ENCODE measurements at places on chromosomes 7 and 10.

- no peak for DNase-seq
These were observed 38.4 kb upstream of the C10orf120 start for GRCh38 chr10:122738031-122738430.

DNA sequence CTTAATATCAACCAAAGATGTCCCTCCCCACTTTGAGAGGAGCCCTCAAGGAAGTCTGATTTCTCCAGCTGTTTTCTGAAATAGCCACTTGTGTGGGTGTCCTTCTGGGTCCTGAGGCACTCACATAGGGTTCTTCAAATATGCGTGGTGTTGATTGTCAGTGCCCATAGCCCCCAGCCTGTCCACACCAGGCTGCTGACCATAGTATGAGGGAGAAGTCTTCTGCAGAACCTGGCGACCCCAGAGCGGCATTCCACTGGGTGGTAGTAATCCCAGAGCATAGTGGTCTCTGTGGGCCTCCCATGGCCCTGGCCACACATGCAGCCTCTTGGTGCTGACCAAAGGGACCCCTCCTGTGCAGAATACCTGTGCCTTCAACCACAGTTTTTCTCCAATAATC is 82.7 kb upstream of the MACROH2A2 start:
- DNase-seq, result no peak

DNA sequence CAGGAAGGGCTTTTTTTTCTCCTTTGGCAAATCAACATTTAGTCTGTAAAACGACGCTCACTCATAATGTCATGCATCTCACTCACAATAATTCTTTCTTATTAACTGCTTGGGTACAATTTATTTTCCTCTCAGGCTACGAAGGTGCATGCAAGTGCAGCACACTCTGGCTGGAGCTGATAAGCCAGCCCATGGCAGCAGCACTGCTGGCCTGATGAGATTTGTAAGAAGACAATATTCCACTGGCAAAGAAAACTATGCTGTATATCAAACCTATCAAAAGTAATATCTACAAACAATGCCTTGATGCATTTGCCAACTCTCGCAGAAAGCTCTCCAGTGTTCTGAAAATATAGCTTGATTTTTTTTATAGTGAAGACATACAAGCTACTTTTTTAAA is 170.0 kb upstream of the PHF14 start:
- no peak for DNase-seq

GRCh38 chr10:69421611-69422308 is 5.0 kb upstream of the TACR2 start:
- DNase-seq, result peak; percentile 88

- no peak for DNase-seq
These were observed 146.0 kb downstream of the SND1 start for GRCh38 chr7:127798023-127798422.

- no peak for DNase-seq
These were observed 98.0 kb upstream of the MBL2 start for GRCh38 chr10:52870562-52870961.

DNA sequence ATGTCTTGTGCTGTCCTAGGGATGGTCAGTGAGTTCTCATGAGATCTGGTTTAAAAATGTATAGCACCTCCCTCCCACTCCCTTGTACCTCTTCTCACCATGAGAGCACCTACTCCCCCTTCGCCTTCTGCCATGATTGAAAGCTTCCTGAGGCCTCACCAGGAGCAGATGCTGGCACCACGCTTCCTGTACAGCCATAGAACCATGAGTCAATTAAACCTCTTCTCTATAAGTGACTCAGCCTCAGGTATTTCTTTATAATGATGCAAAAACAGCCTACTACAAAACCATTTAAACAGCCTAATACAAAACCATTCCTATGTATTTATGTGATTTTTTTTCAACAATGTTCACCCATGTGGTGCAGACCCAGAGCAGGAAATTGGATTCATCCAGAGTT is 32.0 kb downstream of the KDM7A start:
- DNase-seq, result no peak

- no peak for DNase-seq
These were observed 125.9 kb downstream of the SLIT1 start for GRCh38 chr10:97059872-97060205.

DNA sequence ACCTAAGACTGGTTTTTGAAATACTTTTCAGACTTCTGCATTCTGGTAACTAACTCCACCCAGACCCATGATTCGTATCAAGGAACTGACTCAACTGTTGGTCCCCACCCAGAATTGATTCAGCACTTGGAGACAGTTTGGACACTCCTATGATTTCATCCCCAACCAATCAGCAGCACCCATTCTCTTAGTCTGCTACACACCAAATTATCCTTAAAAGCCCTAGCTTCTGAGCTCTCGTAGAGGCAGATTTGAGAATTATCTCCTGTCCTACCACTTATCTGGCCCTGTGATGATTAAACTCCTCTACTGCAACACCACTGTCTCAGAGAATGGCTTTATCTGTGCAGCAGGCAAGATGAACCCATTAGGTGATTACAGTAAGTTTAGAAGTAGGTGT is 7.7 kb upstream of the GSTO1 start:
- no peak for DNase-seq

- DNase-seq, result no peak
These were observed 30.0 kb downstream of the SLC26A4 start for GRCh38 chr7:107690611-107691010.

GRCh38 chr7:67913604-67914003 is 917.0 kb downstream of the TYW1 start:
- DNase-seq, result no peak

GRCh38 chr7:32937344-32938174 is 19.7 kb upstream of the FKBP9 start:
- no peak for DNase-seq

- DNase-seq, result no peak
These were observed 101.5 kb downstream of the ZMIZ1 start for GRCh38 chr10:79170226-79170752.

GRCh38 chr7:50721160-50721559 is 61.5 kb downstream of the GRB10 start:
- DNase-seq, result no peak

DNA sequence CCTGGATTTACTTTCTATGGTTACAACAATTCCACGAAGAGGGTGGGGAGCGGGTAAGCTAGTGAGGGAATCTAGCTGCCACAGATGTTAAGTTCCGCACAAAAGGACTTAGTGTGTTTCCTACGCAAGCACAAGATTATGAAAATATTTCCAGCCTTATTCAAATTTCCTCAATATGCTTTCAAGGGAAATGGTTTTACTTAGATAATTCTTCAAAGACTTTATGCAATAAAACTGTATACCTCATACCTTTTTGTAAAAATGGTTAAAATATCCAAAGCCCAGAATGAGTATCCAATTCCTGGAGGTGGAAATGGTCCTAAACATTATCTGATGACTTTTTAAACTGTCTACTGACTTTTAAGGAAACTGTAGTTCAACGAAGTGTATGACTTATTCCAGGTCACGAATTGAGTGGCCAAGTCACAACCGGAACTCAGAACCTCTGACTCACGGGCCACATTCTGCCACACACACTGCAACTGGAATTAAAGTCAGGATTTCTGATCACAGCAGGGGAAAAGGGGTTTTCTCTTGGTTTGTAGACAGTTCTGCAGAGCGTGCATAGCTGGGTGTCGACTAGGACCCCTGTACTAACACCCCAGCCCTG is 20.2 kb upstream of the INSIG1 start:
- DNase-seq, result no peak

DNA sequence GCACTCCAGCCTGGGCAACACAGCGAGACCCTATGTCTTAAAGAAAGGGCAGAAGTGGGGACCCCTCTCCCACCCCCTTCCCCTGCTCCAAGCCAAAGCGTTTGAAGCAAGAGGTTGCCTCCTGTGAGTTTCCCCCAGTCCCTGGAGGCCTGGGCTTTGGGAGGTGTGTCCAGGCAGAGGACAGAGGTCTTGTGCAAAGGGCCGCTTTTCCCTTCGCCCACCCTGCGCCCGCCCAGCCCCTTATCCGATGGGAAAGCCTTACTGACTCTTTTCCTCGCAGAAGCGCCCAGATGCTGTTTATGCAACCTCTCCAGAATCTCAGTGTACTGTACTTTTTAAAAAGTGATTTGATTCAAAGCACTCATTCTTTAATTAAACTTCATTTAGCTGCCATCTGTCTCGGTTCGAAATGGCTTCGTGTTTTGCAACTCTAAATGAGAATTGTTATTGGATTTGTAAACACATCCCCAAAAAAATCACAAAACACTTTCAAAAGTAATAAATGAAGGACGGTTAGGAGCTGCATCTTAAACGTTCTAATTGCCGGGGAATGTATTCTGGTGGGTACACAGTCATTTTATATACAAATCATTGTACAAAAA is 50.5 kb upstream of the GTF2I start:
- no peak for DNase-seq

DNA sequence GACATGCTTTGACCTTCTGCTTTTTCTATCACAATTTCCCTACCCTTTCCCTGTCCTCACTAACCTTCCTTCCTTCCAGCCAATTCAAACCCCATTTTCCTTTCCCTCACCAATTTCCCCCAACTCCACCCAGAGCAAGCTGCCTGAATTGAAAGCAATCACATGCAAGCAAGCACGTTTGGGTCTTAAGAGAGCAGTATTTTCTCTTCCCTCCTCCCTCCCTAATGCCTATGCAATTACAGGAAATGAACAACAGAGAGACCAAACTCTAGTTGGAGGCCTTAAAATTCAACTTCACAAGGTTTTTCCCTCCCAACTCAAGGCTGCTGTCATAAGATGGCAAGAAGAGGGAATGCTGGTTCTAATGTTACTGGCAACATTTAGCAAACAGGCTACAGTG is 117.2 kb downstream of the MYOF start:
- no peak for DNase-seq

DNA sequence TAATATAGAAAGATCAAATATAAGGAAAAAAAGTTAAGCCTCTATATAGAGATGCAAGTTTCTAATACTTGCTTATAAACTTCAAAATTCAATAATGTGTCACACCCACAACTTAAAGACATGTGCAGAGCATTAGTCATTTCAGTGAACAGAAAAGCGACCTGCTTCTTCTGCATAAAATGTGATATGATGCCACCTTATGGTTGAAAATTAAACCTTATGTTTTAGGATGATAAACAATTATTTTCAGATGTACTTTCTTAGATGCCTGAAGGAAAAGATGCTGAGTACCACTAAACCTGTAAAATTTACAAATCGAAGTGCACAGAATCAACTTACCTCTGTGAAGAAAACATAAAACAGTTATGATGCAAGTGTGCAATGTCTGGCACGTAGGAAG is 96.0 kb downstream of the MTERF1 start:
- DNase-seq, result no peak

DNA sequence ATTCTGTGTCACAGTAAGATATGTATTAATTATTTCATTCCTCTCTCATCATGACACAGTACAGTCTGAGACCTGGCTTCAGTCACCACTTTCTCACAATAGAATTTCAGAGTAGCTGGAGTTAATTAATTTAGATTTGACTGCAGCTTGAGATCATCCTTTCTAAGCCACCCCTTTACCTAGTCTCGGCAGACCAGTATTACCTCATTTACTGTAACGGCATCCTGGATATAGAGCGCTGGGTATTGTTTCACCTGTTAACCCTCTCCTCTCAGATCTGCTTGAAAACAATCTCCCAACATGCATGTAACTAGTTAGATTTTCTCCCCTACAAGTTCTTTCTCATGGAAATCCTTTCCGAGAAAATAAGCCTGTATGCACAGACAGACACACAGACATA is 1057.5 kb downstream of the GATA3 start:
- no peak for DNase-seq

GRCh38 chr10:124227055-124227975 is 133.9 kb upstream of the CHST15 start:
- no peak for DNase-seq

DNA sequence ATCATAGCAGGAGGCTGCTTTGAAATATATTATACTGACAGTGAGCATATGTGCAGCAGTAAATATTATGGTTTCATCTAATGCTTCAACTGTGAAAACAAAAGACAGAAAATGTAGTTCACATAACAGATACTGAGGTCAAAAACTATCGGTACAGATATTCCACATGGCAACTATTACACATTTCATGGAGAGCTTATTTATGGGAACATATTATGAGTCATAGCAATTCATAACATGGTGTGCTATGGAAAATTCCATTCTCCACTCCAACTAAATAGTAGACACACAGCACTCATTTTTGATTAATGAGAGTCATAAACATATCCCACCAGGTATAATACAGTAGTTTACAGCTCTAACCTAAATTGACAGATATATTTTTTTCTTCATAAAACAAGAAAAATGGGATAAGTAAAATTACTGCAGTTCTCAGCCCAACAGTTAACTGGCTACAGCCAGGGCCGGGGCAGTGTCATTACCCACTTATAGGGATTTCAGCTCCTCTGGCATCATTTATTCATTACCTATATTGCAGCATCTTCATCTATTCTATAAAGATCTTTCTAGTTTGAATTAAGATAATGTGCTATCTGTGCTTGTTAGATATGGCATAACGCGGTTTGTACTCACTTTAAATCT is 475.6 kb upstream of the KLF6 start:
- no peak for DNase-seq

DNA sequence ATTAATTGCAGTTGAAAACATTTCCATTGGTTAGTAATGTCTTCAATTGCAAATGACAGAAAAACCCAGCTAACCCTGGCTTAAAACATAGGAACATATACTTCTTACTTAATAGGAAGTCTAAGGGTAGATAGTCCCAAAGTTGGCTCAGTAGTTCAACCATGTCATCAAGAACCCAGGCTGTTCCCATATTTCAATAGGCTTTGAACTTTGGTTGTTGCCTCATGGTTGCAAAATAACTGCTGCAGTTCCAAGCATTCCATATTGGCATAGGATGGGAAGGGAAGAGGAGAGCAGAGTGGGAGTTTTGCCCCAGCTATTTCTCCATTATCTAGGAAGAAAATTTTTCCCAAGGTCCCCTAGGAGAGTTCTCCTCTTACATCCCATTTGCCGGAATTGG is 81.4 kb upstream of the EEPD1 start:
- DNase-seq, result no peak

- DNase-seq, result no peak
These were observed 199.9 kb downstream of the ARHGAP12 start for GRCh38 chr10:31728698-31729224.

DNA sequence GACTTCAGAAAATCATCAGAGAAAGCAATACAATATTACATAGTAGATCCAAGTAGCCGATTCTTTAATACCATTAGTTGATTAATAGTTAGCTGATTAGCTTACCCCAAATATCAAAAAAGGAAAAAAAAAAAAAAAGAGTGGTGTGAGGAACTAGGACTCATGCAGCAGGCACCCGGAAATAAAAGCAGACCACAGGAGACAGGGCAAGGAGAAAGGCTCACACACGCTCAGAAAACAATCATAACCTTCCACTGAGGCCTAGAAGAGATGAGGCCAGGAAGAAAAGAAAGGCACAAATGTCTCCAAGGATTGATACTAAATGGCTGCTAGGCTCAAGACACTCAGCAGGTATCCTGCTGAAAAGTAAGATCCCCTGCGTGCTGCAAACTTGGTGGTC is 25.9 kb downstream of the TRDMT1 start:
- DNase-seq, result no peak

GRCh38 chr7:7526006-7526405 is 9.7 kb downstream of the COL28A1 start:
- no peak for DNase-seq

DNA sequence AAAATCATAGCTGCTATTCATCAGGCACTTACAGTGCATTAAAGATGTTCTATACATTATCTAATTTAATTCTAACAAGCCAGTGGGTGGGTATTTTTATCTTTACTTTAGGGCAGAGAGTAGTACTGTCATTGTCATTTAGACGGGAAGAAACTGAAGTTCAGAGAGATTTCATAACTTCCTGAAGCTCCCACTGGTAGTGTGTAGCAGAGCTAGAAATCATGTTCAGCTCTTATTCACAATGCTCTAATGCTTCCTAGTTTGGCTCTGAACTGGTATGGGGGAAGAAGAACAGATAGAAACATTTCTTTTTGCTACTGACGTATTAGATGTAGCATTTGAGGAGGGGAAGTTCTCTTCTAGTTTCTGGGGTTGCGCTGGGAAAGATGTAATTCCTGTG is 116.7 kb downstream of the CYP26A1 start:
- no peak for DNase-seq

All from left lung (tissue), 14 donors.